ENCODE measurements at places on chromosomes 2 and 18.

DNA sequence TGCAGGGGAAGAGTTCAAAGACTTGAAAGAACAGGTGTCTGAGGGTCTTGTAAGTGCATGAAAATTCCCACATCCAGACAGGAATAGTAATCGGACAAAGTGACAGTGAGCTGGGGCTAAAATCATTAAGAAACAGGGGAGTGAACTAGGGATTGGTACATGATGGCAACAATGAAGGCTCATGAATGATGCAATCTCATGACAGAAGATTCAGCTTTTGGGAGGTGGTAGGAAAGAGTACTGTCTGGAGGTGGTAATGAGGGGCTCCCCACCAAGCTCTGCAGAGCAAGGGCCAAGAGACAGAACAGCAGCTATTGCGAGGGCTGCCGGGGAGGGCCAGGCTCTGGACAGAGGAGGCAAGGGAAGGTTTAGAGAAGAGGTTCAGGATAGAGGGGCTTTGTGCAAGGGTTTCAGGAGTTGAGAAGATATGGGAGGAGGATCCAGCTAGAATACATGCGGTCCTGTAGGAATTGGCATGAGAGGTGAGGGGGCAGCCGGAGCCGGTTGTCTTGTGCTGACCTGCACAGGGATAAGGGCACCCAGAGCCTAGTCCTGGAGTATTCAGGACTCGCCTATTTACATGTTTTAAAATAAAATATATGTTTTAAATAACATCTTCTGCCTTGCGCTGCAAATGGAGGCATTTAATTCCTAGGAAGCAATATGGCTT, 31.4 kb downstream of the MAP3K20 start:
- no peak for DNase-seq

DNA sequence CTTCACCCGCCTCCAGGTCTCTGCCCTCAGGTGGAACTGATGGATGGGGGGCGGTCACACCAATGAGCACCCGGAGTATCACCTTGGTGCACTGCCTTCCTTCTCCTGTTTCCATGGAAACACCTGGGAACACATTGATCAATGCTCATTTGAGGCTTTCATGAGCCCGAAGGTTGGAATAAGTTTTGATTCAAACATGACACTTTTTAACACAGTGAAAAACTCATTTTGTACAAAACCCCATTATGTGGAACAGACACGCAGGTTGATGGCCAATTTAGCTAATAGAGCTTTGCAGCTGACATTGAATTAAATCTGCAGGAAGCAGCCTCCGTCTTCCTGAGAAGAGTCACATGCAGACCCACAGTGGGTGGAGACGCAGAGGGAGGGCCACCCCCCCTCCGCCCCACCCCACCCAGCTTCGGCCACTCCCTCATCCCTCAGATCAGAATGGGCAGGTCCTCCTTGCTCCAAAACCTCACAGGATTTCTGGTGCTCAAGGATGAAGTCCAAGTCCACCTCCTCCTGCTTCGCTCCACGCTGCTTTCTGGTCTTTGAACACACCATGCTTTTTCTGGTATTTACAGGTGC, 96.0 kb upstream of the MYCN start:
- DNase-seq, result no peak

DNA sequence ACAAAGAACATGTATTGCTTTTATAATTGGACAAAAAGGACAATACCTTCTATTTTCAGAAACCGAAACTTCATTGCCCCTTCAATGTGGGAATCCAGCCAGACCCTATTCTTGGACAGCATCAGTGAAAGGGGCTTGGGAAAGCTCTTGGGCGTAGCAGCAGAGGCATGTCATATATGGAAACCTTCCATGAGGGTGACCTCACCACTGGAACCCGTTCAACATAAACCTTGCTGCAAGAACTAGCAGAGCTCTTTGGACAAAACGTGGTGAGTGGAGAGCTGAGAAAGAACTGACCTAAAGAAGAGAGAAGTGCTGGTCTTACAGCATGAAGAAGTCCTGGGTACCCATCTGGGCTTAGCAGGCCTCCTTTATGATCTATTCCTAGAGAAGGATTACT, 22.7 kb upstream of the ACTG2 start:
- DNase-seq, result peak; percentile 32

DNA sequence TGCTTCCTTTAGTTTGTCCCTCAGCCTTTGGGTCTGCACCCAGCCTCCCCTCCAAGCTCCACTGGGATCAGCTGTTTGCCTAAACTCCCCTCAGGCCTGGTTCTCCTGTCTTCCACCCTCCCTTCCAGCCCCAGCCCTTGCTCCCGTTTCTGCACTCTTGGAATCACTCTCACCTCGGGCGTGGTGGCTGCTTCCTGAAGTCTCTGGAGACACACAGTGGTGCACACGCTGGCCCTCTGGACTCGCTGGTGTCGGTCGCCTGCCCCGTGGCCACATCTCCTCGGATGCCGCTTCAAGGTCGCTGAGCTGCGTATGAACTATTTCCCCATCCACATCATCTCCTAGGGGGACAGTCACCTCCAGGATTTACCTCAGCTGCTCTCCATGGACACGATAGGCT, 46.3 kb downstream of the PSMG2 start:
- DNase-seq, result no peak

DNA sequence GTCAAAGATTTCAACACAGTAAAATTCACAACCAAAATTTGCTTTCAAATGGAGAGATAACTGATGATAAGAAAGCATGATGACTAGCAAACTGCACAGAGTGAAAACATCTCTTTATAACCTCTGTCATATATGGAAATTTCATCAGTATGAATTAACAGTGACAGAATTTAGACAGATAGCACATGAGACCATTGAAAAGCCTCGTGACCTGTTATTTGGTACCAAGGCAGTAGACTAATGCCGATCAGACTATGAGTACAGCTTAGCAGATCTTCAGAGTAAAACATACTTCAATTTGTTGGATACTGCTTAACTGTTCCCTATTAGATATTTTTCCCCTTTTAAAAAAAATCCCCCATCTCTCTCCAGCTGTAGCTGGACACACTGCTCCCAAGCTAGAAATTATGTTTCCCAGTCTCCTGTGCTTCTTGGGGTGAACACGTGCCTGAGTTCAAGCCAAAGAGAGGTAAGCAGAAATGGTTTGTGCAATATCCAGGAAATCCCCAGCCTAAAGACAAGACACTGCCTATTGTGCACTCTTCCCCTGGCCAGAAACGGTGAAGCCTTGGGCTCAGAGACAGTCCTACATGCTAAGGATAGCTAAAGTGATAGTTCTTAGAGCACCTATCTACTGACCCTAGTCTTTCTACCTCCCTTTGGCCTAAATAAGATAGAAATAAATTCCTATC, 256.1 kb downstream of the NCKAP5 start:
- DNase-seq, result no peak

- no peak for DNase-seq
Measured at GRCh38 chr2:62844311-62845090, 139.0 kb downstream of the EHBP1 start.

- no peak for DNase-seq
Measured at GRCh38 chr2:227191367-227191766, 26.9 kb downstream of the COL4A3 start.

- no peak for DNase-seq
Measured at GRCh38 chr2:143117225-143117624, 12.0 kb upstream of the ARHGAP15 start.

GRCh38 chr2:18949871-18950270, 360.5 kb upstream of the NT5C1B start:
- no peak for DNase-seq

GRCh38 chr18:9365406-9365805, 30.8 kb downstream of the TWSG1 start:
- no peak for DNase-seq

DNA sequence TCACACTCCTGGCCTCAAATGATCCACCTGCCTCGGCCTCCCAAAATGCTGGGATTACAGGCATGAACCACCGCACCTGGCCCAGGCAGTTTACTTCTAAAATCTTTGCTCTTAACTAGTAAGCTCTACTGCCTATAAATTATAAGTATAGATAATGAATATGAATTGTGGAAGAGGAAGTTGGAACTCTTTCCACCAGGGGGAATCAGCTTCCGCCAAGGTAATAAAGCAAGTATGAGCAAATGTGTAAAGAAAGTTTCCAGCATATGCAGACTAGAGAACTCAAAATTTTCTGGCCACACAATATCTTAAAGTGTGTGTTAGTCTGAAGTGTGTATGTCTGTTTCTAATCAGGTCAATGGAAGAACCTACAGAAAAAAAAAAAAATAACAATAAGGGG, 68.1 kb downstream of the RMDN2 start:
- DNase-seq, result no peak

DNA sequence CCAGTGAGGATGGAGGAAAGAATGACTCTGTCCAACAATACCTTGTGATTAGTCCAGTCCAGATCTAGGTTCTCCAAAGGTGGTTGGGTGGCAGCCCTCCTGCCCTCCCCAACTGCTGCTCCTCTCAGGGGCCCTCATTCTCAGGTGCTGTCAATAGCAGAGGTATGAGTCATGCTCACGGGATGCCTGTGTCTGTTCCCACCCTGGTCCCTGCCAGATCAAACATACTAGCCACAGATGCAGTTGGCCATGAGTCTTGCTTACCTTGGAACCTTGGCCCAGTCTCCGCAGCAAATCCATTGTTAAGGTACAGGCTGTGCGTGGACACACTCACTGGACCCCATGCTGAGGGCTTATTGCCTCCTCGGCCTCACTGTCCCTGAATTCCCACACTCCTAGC, 24.9 kb upstream of the RPIA start:
- no peak for DNase-seq

GRCh38 chr18:13525381-13526029, 200.9 kb downstream of the FAM210A start:
- DNase-seq, result no peak

DNA sequence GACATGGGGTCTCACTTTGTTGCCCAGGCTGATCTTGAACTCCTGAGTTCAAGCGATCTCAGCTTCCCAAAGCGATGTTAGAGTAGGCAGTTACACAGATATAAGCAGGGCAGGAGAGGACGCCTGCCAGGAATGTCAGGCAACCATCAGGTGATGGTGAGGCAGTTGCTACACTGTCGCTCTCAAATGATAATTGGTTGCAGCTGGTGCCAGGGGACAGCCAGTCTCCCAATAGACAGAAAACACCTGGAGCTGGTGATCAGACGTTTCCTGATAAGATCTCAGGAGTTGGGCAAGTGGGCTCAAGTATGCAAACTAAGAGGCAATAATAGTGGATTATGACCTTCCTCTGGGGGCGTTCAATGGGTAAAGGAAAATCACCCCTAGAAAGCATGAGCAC, 163.1 kb upstream of the RGPD4 start:
- DNase-seq, result no peak

DNA sequence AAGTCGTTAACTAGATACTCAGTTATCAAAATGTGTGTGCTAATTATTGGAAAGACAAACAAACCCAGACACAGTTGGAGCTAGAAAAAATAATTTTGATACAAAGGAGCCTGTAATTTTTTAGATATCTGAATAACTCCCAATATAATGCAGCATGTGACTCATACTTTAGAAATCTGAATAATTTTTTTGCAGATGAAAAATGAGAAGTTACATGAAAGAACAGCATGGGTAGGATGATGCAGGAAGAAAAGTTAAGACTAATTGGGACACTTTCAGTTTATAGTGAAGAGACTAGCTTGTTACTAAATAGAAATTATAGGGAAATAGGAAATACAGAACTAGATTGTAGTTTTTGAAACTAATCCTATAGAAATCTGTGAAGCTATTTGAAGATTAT, 945.8 kb downstream of the CBLN2 start:
- no peak for DNase-seq

DNA sequence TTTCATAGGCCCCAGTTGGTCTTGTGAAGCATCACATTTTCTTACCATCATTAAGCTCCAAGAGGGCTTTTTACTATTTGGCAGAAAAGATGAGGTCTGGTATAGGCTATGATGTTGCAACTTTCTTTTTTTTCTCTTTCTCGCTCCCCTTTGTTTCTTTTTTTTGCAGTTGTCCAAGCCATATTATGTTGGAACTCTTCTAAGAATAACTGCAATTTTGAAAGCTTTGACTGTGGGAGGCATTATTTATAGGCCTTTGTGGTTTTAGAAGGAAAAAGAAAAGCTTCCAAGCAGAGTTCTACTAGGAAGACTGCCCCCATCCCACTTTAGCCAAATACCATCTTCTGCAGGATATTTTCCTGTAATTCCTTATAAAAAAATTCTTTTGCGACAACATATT, 571.6 kb downstream of the ARHGAP15 start:
- DNase-seq, result no peak

- no peak for DNase-seq
Measured at GRCh38 chr2:134368009-134368817, 114.3 kb downstream of the MGAT5 start.

DNA sequence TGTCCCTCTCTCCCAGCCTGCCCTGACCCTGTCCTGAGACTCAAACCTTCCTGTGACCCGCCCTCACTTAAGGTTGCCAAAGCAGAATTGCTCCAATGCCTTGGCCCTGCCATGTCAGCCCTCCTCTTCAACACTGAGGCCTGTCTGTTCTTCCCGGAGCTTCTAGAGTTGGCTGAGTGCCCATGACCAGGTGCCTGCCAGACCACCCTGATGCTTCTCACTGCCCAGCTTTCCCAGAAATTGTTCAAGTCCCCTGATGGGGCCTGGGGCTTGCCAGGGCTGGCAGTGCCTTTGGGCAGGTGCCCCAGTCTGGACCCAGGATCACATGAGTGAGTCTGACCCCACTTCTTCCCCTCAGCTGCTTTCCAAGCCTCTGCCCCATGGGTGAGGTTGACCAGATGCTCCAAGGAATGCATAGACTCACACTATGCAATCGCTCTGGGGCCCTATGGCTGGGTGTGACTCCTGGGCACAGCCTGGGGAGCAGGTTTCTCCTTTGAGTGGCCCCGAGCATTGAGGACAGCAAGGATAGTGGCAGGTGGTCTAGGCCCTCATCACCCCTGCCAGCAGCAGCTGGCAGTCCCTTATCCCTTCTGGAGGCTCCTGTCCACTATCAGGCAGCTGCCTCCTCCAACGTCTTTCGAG, 3.1 kb upstream of the INPP5D start:
- no peak for DNase-seq

DNA sequence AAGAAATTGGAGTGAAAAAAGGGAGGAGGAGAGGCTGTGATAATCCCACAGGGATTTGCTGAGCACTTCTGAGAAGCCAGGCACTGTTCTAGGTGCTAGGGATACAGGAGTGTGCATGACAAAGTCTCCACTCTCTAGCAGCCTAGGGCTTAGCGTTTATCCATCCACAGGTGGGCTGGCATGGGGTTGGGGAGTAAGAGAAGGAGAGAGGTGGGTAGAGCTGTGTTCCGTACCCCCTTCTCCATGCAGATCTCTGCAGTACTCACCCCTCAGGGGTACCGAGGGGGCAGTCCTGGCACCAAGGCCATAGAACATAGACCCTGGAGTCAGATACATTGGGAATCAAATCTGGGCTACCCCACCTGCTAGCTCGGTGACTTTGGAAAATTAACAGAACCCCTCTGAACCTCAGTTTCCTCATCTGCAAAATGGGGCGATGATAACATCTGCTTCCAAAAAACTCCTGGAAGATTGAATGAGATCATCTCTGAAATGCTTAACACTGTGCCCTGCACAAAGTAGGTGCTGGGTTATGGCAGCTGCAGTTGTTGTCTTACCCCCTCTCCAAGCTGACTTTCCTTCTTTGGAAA, 18.6 kb downstream of the FOSL2 start:
- no peak for DNase-seq

GRCh38 chr18:74976331-74976909, 232.5 kb downstream of the PTGR3 start:
- DNase-seq, result no peak

GRCh38 chr2:215727507-215728503, 285.5 kb downstream of the MREG start:
- DNase-seq, result no peak

- DNase-seq, result no peak
Measured at GRCh38 chr2:97645112-97645694, 659 bp upstream of the COX5B start.

- no peak for DNase-seq
Measured at GRCh38 chr18:28080876-28081300, 96.0 kb downstream of the CDH2 start.

Data from hypothalamus (tissue), 51 donors.